ENCODE measurements at places on chromosomes 11 and 22.
A peak's percentile ranks its signal among the peaks of the same experiment; 100 is the strongest.

DNA sequence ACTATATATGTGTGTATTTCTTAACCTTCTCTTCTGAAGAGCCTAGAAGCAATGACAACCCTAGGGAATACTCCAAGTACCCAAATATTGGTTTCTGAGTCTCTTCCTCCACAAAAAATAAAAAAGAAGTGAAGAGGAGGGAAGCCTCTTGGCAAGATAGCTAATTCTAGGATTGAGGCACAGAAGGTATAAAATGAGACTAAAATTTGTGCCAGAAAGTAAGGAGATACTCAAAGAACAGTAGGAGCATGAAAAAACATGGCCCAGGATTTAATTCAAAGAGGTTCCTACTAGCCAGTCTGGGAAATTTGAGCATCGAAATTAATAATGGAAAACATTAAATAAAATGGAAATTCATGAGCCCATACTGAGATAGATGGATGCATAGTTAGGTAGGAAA is 112.1 kb downstream of the PAX6 start:
- no peak for DNase-seq

GRCh38 chr11:92349486-92350156 is 125.0 kb downstream of the FAT3 start:
- no peak for DNase-seq

GRCh38 chr11:1568441-1568911 is 3.6 kb downstream of the DUSP8 start:
- DNase-seq, result peak; percentile 53

DNA sequence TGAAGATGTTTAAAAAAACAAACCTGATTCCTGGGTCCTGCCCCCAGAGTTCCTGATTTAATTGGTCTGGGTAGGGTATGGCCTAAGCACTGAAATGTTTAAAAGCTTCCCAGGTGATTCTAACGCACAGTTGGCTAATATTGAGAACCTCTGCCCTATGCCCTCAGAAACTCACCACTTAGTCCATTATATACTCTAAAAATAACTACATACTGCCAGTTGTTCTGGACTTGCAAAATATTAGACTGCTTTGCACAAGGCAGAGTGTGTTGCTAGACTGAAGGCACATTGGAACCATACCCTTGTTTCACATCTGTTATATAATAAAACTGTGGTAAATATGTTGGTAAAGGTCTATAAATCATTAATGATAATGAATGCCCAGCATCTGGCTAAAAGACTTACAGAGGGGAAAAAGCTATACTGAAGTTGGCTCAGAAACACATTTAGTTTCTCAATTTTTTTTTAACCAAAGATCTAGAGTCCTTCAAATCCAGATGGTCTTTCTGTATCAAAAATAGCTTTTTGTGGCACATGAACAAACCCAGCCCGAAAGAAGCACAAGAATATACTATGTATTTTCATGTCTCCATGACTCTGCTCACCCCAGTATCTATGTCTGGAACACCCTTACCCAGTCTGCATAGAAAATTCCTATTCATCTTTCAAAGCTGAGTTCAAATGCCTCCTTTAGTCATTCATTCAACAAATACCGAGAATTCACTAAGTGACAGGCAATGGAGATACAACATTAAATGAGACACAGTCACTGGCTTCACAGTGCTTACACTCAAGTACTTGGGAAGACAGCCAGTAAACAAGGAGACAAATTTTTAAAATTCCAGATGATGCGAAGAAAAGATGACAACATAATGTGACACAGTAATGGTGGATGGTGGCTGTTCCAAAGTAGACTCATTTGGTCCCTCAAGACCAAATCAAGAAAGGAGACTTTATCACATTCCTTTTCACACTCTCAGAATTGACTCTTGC is 44.1 kb downstream of the RBFOX2 start:
- DNase-seq, result no peak

DNA sequence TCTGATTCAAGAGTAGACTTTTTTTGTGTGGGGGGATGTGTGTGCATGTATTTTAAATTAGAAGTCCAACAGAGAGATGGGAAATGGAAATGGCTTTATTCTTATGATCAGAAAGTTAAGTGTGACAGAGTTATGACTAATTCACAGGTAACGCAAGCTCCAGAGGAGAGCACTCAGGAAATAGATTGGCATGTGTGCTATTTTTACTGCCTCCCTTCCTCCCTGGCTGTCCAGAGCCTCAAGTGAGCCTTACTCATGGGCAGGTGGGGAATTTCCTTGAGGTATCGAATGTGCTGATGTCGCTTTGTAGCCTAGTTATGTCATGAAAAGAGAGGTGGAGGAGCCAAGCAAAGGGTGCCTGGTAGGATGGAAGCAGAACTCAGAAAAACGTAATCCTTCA is 70.3 kb upstream of the BDNF start:
- DNase-seq, result no peak

GRCh38 chr11:77318600-77318999 is 17.1 kb upstream of the GDPD4 start:
- no peak for DNase-seq

GRCh38 chr11:131581046-131581445 is 210.6 kb downstream of the NTM start:
- no peak for DNase-seq

- no peak for DNase-seq
Measured at GRCh38 chr11:26045082-26045481, 286.8 kb upstream of the ANO3 start.

DNA sequence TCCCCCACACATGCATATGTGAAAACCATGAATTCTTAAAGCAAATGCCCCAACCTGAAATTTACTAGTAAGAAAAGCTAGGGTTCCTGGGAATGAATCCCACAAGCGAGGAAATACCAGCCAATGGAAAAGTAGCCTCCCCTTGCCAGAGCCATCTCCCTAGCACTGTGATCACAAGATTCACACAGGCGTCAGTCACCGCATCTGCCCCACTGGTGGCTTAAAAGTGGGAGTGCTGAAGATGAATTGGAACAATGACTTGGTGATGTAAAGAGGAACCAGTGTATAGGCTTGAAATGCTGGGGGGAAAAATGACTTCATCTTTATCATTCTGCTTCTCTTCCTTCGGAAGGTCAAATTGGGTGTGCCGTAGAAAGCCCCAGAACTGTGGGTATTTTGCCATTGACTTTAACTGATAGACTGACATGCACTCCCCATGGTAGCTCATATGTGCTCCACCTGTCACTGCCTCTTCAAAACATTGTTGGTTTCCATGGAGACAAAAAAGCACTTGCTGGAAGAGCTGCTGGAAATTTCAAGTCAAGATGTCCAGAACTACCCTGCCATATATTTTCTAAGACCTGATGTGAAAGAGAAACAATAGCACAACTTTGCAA is 19.2 kb upstream of the ASPHD2 start:
- no peak for DNase-seq

GRCh38 chr22:17368554-17369438 is 464 bp upstream of the CECR2 start:
- DNase-seq, result peak; percentile 6

DNA sequence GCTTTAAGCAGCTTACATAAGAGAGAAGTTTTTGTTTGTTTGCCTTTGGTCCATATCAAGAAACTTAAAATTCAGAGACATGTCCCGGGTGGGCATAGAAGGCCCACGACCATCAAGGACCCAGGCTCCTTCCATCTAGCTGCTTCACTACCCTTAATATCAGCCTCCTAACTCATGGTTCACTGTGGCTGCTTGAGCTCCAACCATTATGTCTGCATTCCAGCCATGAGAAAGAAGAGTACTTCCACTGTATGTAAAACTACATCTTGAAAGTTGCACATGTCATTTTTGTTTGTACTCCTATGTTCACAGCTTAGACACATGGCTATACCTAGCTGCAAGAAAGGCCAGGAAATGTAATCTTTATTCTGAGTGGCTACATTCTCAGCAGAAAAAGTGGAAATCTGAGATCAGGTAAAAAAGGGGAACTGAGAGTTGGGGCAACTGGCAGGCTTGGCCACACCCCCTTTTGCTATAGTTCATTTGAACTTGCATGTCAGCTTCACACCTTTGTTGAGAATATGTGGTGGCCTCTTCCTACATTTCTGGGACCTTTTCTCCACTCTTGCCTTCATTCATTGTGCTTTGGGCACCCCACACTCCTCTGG is 81.3 kb upstream of the TP53I11 start:
- DNase-seq, result no peak

DNA sequence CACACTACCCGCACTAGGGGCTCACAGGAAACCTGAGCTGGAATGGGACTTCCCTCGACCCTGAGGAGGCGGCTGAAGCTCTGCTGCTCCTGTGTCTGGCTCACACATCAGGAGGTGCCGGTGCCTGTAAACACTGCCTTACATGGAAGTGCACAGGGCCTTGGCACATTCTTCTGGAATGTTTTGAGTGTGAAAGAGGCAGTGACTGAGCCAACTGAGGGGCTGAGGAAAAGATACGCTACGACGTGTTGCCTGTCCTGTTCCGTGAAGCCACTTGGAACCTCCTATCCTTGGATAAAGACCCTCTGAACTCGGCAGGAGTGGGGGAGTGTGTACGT is 10.5 kb downstream of the TXN2 start:
- DNase-seq, result no peak
